ENCODE measurements at places on chromosomes 12 and 14.

- DNase-seq, result no peak
Observed at GRCh38 chr12:98137278-98137677, 378.1 kb upstream of the TMPO start.

DNA sequence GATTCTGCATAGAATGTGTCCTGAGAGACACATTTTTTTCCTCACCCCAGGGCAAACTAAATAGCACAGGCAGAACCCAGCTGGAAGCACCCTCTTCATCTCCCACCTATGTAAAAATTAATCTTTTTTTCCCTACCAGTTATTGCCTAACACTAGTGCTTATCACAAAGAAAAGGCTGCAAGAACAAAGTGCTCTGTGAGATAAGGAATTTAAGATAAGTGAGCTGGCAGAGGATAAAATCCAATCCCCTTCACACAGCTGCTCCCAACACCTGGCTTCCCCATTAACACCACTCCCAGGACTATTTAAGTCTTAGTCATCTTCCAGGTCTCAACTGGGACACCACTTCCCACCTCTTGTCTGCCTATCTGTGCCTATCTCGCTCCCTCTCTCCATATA lies 75.2 kb downstream of the TTC9 start:
- DNase-seq, result no peak

DNA sequence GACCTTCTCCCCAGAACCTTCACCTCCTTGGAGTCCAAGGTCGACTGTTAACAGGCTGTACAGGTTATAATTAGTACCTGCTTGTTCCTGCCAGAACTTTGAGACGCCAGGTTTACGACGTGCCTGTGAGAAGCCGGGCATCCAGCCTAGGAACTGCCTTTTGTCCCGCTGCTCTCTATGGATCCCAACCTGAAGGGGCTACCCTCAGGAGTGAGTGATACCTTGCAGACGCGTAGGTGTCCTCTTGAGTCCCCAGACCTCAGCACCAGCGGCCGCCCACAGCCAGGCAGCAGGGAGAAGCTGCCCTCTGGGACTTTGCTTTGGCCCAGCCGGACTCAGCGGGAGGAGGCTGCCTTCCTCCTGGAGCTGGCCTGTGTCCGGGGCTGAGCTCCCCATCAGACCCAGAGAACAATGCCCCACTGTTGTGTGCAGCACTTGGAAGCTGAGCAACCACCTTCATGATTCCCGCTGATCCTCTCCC lies 16.2 kb downstream of the SYNE3 start:
- no peak for DNase-seq

GRCh38 chr12:108753976-108754375 lies 22.7 kb upstream of the CORO1C start:
- DNase-seq, result no peak

DNA sequence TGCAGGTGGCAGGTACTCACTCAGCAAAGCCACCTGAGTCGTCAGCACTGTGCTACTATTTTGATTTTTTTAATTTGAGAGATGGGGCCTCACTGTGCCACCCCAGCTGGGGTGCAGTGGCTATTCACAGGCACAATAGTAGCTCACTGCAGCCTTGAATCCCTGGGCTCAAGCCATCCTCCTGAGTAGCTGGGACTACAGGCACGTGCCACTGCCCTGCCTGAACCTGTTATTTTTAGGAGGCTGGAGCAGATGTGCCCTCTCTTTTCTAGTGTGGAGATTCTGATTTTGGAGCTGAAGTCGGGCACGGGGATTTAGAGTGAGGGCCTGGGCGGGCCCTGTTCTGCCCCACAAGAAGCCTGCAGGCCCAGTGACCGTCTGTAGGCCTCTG lies 17.3 kb downstream of the SLC25A47 start:
- no peak for DNase-seq

DNA sequence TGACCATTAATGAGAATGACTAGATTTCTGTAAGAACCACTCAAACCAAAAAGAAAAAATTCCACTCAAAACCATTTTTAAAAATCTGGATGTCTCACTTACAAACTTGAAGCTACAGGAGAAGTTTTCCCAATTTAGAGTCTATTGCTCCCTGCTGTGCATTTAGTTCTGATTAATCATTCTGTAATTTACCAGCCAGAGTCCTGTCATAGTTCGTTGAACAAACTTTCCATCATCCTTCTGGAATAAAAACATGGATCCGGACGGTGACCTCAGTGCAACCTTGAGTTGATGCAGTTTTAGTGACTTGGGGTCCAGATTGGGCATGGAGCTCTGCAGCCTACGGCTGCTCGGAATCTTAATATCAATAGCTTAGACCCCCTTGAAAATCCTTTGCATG lies 73.4 kb downstream of the PRMT8 start:
- DNase-seq, result no peak

GRCh38 chr14:90388437-90388836 lies 8.4 kb upstream of the CALM1 start:
- no peak for DNase-seq

DNA sequence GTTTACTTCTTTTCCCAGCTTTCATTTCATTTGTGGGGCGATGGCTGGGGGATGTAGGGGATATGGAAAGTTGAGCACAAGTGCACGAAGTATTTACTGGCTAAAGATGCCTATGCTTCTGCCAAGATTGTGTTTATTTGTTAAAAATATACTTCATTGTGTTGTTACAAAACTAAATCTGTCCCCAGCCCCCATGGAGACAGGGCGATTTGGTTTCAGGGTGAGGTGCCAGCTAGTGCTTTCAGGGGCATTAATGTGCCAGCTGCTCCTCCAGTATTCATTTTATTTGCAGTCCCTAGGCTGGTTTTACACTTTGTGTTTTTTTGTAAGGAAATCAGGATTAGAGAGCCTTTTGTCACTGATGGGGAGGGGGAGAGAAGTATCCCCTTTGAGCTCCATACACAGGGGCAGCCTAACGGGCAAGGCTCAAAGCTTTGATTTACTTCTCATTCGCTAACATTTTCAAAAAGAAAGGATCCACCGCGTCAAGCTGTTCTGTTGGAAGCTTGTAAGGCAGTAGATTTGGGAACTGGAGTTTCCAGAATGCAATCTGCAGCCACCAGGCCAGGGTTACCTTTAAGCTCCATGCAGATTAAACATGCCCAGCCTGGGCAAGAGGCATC lies 198.7 kb upstream of the PLEKHG7 start:
- no peak for DNase-seq

- no peak for DNase-seq
Observed at GRCh38 chr12:65845751-65846537, 21.7 kb downstream of the HMGA2 start.

DNA sequence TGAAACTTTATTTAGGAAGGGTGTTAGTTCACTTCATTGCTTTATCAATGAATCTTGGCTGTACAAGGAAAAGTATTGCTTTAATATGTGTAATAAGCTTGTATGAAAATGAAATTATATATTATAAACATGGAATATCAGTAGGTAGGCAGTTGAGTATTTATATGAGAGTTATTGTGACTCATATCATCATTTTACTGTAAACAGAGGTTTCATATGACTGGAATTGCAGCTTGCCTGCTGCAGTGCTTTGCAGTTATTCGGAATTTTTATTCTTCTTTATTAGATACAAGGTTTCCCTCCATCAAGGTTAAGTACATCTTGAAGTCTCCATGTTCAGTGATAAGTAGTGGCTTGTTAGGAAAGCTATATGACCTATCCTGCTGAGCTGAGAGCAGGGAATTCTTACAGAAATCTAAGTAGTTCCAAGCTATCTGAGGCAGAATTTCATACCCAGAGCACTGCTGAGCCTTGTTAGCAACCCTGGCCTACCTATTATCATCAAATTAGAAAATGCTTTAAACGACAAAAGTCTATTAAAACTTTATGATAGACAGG lies 111.2 kb downstream of the MGST1 start:
- no peak for DNase-seq

- DNase-seq, result no peak
Observed at GRCh38 chr12:112466011-112466422, 47.3 kb downstream of the PTPN11 start.

GRCh38 chr12:39616666-39617065 lies 2.9 kb downstream of the ABCD2 start:
- no peak for DNase-seq

- DNase-seq, result no peak
Observed at GRCh38 chr12:67690656-67691055, 42.1 kb downstream of the DYRK2 start.

- DNase-seq, result no peak
Observed at GRCh38 chr14:86766469-86766868, 1226.5 kb downstream of the GALC start.

DNA sequence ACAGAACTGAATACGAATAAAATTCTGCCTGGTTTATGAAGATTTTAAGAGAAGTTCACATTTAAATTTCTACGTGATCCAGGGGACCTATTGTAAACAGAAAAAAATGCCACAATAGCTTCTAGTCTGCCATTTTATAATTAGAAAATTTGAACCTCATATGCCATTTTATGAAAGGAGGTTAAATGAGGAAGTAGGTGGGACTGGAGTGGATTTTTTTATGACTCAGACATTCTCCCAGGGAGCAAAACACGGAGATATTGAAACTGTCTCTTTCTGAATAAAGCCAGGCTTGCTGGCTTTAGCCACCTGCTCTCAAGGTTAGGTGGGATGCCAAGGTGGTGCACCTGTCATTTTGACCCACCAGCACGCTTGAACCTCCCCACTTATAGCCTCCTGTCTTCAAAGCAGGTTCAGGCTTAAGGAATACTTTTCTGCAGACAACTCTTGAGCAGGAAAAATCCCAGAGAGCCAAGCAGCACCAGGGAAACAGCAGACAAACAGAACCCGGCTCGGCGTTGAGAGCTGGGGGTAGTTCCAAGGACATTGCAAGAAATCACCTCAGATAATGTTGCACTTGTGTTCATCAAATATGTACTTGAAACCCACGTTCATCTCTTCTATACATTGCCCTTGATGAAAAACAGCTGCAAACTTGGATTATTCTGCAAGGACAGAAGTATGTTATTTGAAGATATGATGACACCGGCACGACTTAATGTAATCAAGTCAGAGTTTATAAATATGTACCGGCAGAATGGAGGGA lies 203.7 kb downstream of the PPM1H start:
- DNase-seq, result no peak

DNA sequence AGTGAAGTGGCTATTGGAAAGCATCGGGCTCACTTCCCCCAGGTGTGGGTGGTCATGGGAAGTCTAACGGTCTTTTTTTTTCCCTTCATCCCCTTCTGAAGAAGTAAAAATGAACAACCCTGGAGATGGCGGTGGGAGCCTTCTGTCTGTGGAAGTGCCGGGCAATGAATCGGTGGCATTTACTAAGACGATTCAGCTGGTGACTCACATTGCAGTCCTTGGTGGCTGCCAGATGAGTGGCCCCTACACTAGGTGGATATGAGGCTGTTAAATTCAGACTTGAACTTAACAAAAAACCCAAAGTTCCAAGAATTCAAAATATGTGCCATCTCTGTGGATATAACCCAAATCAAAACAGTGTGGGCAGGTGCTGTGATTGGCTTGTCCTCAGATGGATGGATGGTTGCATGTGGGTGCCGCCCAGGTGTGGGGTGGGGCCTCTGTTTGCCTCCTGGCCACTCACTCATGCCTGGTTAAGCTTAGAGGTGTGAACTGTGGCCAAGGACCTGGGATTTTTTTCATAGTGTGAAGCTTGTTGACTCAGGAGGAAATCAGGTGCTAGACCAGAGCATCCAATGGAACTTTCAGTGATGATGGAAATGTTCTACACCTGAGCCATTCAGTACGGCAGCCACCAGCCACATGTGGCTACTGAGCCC lies 176.7 kb upstream of the NOS1 start:
- DNase-seq, result no peak

- DNase-seq, result no peak
Observed at GRCh38 chr14:36495666-36496065, 24.4 kb downstream of the NKX2-1 start.

- DNase-seq, result no peak
Observed at GRCh38 chr12:24020397-24021163, 71.1 kb upstream of the SOX5 start.

GRCh38 chr14:92538412-92538985 lies 24.9 kb downstream of the RIN3 start:
- no peak for DNase-seq

GRCh38 chr14:34018125-34018524 lies 67.3 kb upstream of the EGLN3 start:
- DNase-seq, result no peak

- DNase-seq, result no peak
Observed at GRCh38 chr14:47715330-47715729, 39.9 kb upstream of the MDGA2 start.

DNA sequence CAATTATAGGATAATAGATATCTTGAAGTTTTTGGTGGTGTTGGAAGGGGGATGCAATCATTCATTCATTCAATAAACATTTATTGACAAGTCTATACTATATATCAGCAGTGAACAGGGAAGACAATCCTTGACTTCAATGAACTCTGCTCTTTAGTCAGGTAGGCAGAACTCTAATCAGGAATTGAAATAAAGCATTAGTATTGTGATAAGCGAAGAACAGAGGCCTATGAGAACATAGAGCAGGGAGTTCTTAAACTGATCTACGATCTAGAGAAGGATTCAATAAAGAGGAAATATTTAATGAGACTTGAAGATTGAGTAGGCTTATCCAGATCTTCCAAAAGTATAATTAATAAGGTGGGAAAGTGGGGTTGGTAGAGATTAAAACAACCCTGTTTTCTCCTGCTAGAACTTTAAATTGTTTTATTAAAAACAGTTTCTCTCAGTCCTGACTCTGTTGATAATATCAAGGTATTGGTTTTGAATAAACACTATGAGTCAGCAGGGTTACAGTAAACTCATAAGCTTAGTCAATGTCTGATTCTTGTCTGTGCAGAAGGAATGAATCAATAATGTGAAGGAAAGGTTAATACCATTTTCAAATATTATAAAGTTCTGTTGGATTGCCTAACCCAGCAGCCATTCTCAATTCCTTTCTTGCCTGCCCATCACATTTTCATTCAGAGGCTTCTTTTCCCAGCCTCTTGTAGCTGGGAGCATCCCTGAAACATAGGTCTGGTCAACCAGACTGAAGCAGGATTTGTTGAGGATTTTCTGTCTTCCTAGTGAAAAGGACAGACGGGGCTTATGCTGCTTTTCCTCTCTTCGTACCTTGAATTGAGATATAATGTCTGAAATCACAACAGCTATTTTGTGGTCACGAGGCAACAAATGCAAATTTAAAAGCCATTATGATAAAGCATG lies 38.9 kb upstream of the KTN1 start:
- no peak for DNase-seq

DNA sequence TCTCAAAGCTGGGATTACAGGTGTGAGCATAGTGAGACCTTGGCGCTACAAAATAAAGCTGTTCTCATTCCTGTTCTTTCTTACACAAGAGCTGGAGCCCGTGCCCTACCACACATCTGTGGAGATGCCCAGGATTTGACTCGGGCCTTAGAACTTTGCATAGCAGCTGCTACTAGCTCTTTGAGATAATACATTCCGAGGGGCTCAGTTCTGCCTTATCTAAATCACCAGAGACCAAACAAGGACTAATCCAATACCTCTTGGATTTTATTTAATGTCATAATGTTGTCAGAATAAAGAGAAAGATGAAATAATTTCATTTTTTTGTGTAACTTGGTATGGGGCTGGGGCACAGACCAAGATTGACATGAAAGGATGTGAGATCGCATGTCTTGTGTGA lies 7.6 kb downstream of the PNP start:
- DNase-seq, result no peak

Measured in NCI-H187 treated with DMSO at 0.1 percent for 48 hours (cell line).